Lung (tissue), 17 donors: ENCODE measurements at places on chromosomes 5 and 9. TPM values are rescaled to one million over a fixed set of nuclear protein-coding genes. Genes with fewer than 3 reads are reported as not detected.

- DNase-seq, result peak; percentile 32
These were observed 8.7 kb upstream of the AHRR start for GRCh38 chr5:312845-313244.

DNA sequence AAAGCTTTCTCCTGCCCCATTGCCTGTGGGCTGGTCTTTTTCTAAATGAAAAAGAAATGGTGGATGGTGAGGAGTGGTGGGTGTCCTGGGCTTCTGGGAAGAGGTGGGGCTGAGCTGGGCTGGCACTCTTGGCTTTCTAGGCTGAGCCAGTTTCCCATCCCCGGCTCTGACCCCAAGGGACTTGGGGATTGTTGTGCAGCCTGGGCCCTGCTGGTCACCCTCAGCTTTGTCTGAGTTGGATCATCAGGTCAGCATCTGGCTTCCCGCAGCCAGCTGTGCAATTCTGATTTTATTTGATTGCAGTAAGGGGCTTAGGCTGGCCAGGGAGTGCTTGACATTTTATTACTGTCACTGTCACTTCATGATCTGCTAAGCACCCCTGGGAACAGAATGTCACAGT lies 25.3 kb downstream of the GLRA1 start:
- no peak for DNase-seq

DNA sequence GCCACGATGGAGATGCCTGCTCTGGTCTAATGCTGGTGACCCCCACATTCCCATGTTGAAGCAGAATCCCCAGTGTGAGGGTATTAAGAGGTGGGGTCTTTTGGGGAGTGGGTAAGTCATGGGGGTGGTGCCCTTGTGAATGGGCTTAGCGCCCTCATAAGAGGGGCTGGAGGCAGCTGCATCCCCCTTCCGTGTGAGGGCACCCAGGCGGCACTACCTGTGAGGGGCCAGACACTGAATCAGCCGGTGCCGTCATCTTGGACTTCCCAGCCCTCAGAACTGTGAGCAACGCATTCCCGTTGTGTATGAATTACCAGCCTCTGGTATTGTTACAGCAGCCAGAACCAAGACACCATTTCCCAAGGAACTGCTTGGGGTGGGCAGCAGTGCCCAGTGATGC lies 27.0 kb upstream of the RNF130 start:
- DNase-seq, result no peak

DNA sequence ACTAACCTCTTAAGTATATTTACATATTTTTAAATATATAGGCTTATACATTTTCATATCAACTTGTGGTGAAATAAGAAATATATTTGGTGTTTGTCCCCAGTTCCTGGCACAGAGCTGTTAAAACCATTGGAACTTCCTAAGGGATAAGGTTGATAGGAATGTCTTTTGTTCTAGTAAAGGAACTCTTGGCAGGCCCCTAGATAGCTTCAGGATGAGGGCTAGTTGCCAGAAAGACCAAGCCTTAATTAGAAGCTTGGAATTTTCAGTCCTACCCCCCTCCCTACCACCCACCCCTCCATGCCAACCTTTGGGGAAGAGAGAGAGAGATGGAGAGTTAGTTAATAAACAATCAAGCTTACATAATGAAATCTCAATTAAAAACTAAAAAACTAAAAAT lies 638.6 kb upstream of the ACO1 start:
- DNase-seq, result no peak

DNA sequence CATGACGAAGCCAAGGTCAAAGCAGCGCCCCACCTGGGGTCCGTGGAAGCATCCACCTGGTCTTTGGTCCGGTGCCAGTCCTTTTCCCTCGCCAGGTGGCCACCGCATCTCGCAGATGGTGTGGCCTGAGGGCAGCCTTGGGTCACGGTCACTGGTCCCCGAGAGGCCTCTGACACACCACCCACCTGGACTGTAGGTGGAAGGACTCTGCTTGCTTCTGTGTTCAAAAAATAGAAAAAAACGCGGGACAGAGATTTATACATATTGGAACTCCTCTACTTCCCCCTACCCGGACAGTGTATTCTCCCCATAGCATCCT lies 466 bp upstream of the TTC39B start:
- no peak for DNase-seq

- peak; percentile 11 for DNase-seq
These were observed 144.0 kb upstream of the PLPPR1 start for GRCh38 chr9:100884518-100884917.

GRCh38 chr9:116027511-116027910 lies 126.1 kb upstream of the PAPPA start:
- DNase-seq, result no peak

- no peak for DNase-seq
These were observed 11.4 kb downstream of the SLIT3 start for GRCh38 chr5:169289520-169289919.

DNA sequence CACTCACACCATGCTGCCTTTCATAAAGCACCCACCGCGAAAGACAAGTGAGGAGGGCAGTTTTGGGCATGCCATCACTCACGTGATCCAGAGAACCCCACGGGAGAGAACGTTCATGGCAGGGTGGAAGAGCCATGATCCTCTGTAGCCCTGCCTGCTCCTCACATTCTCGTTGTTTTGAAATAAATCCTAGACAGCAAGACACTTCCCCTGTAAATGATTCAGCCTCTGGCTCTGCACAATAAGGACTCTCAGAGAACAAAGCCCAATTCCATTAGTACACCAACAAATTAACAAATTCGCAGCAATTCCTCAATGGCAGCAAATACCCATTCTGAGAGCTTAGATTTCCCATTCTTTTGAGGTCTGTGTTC lies 71.5 kb downstream of the WNK2 start:
- no peak for DNase-seq

- DNase-seq, result no peak
These were observed 136.3 kb downstream of the ASTN2 start for GRCh38 chr9:117278471-117279035.

DNA sequence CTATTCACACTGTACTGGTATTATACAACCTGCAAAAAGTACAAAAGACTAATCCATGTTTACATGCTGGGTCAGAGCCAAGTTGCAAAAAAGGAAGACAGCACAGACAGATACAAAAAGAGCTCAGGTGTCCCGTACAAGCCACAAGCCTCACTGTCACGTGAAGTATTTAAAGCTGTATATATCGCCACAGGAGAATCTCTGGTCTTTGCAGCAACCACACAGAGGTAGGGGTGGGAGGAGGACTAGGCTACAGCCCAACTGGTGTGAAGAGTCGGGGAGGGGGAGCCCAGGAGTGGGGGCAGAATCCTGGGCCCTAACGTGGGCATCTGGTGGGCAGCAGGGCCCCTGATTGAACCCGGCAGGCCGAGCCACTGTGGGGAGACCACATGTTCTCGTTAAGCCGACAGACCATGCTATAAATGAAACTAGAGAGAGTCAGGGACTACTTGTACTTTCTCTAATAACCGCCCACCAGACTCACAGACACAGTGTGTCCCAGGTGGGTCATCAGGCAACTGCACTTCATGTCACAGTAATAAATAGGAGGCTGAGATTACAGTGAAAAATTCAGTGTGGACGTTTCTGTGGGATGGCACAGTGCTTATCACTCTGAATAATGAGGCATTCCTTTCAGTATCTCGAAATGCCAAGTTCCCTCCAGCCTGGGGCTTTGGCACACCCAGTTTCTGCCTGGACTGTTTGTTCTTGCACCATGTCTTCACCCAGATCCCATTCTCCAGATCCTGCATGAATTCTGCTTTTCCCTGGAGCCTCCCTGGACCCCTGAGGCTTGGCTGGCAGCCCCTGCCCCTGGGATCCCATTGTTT lies 79.3 kb upstream of the SH3PXD2B start:
- no peak for DNase-seq

- DNase-seq, result peak; percentile 42
These were observed 106.3 kb upstream of the SSBP2 start for GRCh38 chr5:81856948-81857928.

DNA sequence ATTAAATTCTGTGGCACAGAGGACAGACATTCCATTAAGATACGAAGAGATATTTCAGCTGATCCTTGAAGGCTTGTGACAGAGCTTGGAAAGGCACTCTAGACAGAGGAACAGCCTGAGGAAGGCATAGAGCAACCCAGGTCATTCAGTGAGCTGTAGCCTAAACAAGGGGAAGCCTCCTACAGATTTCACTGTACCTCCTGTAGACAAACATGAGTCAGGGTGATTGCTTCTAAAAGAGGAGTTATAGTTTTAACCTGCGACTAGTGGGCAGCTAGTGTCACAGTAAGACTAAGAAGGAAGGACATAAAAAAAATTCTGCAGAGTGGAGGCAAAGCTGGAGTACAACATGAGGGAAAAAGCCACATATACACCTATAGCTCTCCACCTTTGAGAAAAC lies 43.5 kb upstream of the ANKDD1B start:
- DNase-seq, result no peak

GRCh38 chr9:87595610-87596009 lies 97.9 kb downstream of the DAPK1 start:
- DNase-seq, result peak; percentile 70

DNA sequence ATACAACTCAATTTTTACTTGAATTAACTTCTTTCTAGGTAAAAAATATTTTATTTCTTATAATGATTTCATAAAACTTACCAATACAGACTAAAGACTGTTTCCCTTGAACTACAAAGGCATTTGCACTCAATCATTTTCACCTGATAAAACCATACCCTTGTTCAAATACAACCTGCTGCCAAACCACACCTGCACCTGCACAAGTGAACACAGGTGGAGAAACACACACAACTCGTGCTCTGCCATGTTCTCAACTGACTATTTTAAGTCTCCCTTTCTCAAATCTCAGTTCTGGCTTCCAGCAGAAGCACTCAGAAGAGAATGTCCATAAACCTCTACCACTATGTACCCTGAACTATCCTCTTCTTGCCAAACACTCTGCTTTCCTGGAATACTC lies 1892.1 kb downstream of the MAT2B start:
- peak; percentile 12 for DNase-seq

DNA sequence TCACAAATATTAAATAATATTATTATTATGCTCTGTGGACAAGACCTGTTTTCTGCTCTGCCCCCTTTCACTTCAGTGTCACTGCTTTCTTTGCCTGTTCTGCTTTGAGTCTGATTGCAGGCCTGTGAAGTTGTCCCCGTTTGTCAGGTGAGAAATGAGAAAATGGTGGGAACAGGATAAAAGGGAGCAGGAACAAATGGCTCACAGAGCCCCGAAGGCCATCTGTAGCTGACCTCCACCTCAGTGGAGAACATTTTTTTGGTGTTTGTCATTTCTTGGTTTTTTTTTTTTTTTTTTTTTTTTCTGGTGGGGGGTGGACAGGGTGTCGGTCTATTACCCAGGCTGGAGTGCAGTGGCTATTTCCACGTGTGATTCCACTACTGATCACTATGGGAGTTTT lies 13.2 kb upstream of the S100Z start:
- DNase-seq, result no peak

Gene ARL14EPL
- total RNA-seq, result not detected

Gene DND1
- total RNA-seq, result 0.60 TPM
